Fibroblast of skin of left quadriceps (primary cell): ENCODE measurements at places on chromosomes 2 and 18.
A peak's percentile ranks its signal among the peaks of the same experiment; 100 is the strongest.

- DNase-seq = peak; percentile 4
These were observed 493.1 kb downstream of the SOCS6 start for GRCh38 chr18:70781860-70782453.

GRCh38 chr18:49731860-49732311, 81.4 kb downstream of the ACAA2 start:
- DNase-seq = no peak

GRCh38 chr2:86747711-86748639, 27.9 kb downstream of the RMND5A start:
- peak; percentile 78 for DNase-seq

DNA sequence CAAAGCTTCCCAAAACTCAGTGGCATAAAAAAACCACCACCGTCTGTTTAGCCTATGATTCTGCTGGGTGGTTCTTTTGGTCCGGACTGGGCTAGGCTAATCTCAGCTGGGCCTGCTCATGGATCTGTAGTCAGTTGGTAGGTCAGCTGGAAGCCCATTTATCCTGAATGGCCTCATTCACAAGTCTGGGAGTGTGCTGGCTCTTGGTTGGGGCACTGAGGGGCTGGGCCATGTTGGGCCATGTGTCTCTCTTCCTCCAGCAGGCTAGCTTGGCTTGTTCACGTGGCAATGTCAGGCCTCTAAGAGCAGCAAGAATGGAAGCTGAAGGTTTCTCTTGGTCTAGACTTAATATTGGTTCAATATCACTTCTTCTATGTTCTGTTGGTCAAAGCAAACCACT, 95.7 kb upstream of the HS6ST1 start:
- DNase-seq = no peak

- no peak for DNase-seq
These were observed 92.6 kb upstream of the LGALSL start for GRCh38 chr2:64361151-64361938.

- DNase-seq = no peak
These were observed 28.3 kb downstream of the MTHFD2 start for GRCh38 chr2:74226648-74227213.

DNA sequence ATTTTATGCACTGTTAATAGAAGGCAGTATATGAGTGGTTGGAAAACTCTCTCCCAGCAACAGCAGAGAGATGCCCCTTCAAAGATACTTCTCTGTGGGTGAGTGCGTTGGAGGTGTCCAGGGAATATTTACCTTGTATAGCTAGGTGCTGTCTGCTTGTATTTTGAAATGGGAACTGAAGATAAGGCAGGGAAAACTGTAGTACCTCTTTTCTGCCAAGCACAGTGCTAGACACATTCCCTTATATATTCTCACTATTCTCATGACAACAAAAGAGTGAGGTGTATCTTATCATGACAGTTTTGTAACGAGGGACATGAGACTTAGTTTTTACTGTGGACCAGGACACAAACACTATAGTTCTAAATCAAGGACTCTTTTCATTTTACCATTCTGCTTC, 2.1 kb downstream of the TTC39C start:
- DNase-seq = no peak

DNA sequence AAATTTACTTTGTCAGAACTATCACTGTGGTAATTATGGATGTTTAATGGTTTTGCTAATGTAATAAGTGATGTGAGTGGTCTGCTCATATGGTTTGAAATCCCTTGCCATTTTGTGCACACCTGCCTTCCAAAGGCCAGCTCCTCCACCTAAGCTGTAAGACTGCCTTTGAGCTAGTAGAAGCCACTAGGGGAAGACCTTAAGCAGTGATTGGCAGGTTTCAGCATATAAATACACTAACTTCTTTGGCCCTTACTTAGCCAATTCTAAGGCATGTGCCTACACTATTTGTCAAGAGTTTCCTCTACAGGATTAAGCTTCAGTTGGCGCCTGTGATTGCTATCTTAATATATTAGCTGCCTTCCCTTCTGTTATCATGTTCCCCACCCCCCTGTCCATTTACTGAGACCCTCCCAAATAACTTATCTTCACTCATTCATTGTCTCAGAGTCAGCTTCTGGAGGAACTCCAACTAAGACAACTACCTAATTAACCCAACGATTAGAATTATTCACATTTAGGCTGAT, 141.1 kb downstream of the MBD5 start:
- no peak for DNase-seq

DNA sequence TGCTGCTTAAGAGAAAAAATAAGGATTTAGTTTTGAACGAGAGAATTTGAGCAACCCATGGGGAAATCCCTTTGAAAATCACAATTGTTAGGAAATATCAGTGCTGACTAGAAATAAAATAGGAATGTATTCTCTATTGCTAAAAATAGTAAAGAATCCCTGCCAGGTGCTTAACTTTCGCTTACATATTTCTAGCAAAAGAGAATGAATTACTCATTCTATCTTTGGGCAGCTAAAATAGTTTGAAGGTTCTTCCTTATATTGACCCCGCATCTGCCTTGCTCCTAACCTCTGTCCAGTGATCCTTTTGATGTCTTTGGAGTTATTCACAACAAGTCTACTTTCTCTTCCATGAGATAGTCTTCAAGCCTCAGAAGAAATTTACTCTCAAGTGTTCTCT, 103.8 kb downstream of the PLCL1 start:
- DNase-seq = no peak

GRCh38 chr2:25844089-25844488, 34.2 kb downstream of the ASXL2 start:
- DNase-seq = no peak

- no peak for DNase-seq
These were observed 364.8 kb upstream of the GALNT5 start for GRCh38 chr2:156892467-156893281.

- peak; percentile 96 for DNase-seq
These were observed 241.0 kb upstream of the RBBP8 start for GRCh38 chr18:22691946-22692710.

- no peak for DNase-seq
These were observed 247.0 kb downstream of the AGAP1 start for GRCh38 chr2:235740821-235741220.

GRCh38 chr2:237221443-237221842, 135.8 kb downstream of the COPS8 start:
- DNase-seq = no peak

DNA sequence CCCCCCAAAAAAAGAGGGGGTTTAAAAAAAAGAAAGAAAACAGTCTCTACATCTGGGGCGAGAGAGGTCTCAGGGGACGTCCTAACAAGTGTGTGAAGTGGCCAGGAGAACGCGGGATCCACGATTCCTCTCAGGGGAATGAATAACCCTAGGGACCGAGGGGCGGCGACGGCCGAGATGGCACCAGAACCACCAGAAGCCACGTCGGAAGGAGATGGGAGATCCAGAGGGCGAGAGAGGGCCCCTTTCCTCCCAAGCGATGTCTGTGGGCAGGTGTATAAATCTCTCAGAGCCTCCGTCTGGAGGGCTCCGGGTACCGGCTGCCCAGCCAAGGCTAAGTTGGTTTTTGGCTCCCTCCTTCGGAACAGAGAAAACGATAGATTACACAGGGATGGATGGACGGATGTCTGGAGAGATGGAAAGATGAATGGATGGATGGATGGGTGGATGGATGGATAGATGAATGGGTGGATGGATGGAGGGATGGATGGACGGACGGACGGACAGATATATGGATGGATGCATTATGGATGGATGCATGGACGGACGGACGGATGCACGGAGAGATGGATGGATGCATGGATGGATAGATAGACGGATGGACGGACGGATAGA, 1.7 kb downstream of the EPHA4 start:
- no peak for DNase-seq

- DNase-seq = no peak
These were observed 85.6 kb downstream of the MARCHF4 start for GRCh38 chr2:216286616-216287231.

DNA sequence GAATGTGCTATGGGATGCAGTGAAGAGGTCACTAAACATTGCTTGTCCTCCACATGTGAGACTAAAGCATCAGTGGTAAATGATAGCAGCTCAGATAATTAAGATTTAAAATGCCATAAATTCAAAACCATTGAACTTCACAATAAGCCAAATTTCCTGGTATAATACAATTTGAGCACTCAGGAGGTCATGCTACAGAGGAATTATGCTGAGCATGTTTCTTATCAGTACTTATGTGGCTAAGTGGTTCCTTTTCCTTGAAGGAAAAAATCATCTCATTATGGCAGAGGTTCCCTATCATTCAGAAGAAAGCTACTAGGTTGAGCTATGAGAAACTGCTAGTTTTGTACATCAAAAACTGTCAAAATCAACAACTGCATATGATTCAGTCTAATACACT, 156.6 kb downstream of the AGPS start:
- DNase-seq = no peak

DNA sequence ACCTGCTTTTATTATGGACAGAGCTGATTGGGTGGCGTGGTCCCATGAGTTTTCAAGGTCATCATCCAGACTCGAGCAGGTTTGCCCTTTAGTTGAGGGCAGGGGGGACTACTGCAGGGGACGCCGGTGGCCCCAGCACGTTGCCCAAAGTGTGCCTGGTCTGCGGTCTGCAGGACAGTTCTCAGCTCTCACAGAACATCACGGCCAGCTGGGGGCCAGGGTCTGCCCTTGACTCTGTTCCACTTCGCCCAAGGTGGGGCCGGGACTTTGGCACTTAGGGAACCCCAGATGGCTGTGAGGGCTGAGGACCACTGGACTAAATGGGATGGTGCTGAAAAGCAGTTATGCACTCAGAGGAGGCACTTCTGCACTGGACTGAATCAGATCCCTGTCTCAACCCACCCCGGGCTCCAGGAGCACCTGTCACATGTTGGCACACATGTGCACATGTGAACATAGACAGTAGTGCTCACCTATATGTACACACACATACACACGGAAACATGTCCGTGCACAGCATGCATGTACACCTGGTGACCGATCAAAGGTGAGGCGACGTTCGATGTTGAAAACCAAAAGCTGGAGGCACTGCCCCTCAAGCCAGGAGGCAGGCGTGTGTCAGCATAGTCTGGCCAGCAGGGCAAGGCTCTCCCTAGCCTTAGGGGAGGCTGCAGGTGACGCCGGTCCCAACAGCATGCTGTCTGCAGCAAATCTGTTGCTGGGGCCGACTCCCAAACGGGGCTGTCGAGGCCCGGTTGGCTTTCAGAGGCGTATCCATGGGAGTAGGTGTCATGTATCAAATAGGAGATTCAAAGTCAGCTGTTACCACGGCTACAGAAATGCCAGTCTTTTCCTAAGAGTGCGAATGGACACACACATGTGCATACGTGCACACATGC, 10.2 kb downstream of the ANO7 start:
- no peak for DNase-seq

DNA sequence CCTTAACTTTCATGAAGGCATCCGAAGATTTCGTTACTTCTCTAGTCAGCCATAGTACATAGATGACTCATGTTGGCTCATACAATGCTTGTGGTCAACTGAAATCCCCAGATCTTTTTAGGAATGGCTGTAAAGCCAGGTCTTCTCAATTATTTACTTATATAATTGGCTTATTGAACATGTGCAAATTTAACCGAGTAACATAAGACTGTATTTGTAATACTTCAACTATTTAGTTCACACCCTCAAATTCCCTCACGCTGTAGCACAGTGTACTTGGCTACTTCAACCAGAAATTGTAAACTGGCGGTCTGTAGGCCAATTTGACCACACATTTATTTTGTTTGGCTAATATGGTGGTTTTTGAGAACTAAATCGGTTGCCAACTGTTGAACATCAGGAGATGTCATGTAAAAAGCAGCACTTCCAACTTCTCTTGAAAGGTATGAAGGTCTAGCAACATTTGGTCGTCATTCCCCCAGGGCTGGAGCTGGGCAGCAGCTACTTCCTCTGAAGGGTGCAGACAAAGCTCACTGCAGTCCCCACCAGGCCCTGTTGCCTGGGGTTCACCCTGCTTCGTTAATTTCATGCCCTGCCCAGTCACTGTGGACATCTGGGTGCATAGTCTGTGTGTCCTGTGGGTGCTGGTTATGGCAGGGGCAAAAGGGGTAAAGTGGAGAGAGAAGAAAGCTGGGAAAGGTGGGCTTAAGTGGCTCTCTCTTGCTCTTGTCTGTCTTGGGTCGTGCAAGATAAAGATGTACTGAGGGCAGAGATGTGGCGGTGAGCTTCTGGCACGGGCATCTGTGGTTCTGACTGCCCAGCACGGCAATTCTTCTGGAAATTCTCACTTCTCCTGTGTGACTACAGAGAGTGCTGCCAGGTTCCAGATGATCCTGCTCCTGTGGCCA, 3.2 kb upstream of the SH3RF3 start:
- peak; percentile 95 for DNase-seq

GRCh38 chr18:55473058-55473457, 114.9 kb downstream of the TCF4 start:
- DNase-seq = no peak

DNA sequence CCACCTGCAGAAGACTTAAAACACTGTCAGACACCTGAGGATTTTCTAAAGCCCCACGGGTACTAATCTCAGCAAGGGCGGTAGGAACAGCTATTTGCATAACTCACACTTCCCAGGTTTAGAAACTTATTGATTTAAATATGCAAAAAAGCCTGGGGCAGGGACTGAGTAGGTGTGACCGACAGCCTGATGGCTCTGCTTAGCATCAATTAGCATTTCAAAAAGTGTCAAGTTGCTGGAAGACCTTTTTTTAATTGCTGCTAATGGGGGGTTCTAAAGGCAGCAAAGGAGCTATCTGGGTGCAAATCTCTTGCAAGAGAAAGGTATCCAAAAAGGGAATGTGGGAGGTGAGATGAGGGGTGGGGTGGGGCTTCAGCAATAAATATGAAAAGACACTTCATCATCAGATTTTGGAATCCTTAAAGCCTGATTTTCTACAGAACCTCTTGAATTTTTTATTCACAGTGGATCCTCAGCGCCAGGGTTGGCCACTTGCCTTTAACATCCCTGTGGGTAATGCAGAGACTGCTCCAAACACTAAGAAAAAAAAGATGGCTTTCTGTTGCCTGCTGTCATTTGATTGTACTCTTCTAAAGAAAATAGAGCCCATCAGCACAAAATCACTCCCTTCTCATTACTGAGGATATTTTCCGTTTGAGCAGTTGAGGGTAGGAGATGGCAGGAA, 121.1 kb upstream of the RMP24 start:
- no peak for DNase-seq

DNA sequence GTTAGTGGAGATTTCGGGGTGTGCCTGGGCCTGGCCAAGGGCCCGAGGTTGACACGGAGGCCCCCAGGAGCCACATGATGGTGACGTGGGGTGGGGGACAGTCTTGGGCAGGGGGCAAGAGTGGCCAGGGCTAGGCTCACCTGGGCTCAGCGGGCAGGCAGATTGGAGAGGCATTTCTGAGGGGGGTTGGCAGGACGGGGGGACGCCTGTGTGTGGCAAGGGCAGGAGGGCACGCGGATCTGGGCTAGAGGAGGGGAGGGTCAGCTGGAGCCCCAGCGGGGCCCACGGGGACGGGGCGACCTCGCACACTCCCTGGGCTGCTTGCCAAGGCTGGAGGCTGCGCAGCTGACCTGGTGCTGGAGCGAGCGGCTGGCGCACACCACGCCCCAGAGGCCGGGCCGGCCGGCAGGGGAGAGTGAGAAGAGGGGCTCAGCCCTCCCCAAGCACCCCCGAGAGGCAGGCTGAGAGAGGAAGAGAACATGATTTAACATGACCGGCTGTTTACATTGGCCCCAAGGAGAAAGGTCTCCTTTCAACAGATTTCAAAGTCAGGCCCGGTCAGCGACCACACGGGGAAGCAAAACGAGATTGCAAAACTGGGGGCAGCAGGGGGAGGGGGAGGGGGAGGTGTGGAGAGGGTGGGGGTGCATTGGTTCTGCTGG, 38.0 kb upstream of the SNED1 start:
- DNase-seq = no peak
